Activated CD4-positive, alpha-beta T cell treated with anti-CD3 and anti-CD28 coated beads for 36 hours (primary cell): ENCODE measurements at places on chromosomes 1 and 21. TPM values are rescaled to one million over a fixed set of nuclear protein-coding genes. Genes with fewer than 3 reads are reported as not detected.

- no peak for DNase-seq
- H3K27me3 ChIP-seq, result no peaks in the 10 kb centered on the region
- H3K27ac ChIP-seq, result peak overlapping the region; percentile 4
- H3K4me3 ChIP-seq, result no peak overlapping the region
- no peaks in the 10 kb centered on the region for H3K4me1 ChIP-seq
Observed at GRCh38 chr21:31124010-31124409, 85.7 kb upstream of the KRTAP19-8 start.

DNA sequence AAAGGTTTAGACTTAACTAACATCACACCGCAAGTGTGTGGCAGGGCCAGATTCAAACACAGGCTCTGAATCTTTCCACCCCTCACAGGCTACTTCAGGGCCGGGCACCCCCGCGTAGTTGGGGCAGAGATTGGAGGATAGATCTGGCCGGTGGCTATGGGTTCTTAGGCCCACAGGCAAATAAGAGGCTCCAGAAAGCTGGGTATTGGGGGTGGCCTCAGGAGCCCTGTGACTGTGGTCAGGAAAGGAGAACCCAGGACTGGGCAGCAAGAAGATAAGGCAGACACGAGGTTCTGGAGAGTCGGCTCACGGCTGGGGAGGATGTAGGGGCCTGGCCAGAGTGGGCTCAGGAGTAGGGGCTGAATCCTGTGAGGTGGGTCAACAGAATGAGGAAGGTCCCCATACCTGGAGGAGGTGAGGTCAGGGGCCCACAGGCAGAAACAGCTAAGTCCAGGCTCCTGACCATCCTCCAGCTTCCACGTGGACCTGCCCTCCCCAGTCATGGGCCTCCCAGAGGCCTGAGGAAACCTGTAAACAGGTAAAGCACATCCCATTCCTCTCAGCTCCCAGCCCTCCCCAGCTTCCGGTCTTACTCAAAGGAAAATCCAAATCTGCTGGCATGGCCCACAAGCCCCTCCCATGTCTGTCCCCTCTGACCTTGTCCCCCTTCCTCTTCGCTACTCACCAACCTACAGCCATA lies 306.2 kb downstream of the MATN1 start:
- no peaks in the 10 kb centered on the region for H3K4me1 ChIP-seq
- DNase-seq, result no peak
- H3K27me3 ChIP-seq, result peaks cover 3% of the 10 kb centered on the region
- H3K4me3 ChIP-seq, result no peak overlapping the region

DNA sequence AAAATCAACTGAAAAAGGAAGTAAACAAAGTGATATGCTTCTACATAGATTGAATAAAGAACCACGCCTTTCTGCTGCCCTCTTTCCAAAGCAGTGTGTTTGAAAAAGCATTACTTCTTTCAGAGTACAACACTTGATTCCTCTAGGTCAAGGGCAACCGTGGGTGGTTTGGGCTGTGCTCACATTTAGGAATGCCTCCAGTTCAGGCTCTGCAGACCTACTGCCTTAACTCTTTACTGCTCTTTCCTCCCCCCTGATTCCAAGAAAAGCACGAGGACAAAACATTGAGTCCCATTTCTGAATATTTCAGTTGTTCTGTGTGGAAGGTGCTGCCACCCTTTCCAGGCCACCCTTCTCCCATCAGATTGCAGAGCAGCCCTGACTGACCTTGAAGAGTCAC lies 45.2 kb downstream of the ADAMTS1 start:
- H3K4me3 ChIP-seq, result no peak overlapping the region
- no peak overlapping the region for H3K27ac ChIP-seq
- DNase-seq, result no peak
- H3K4me1 ChIP-seq, result no peaks in the 10 kb centered on the region
- no peaks in the 10 kb centered on the region for H3K36me3 ChIP-seq
- H3K27me3 ChIP-seq, result peaks cover 6% of the 10 kb centered on the region

GRCh38 chr1:115437196-115437595 lies 99.1 kb upstream of the NGF start:
- H3K4me1 ChIP-seq, result no peaks in the 10 kb centered on the region
- DNase-seq, result no peak
- H3K36me3 ChIP-seq, result no peaks in the 10 kb centered on the region
- peaks cover 11% of the 10 kb centered on the region for H3K27me3 ChIP-seq

DNA sequence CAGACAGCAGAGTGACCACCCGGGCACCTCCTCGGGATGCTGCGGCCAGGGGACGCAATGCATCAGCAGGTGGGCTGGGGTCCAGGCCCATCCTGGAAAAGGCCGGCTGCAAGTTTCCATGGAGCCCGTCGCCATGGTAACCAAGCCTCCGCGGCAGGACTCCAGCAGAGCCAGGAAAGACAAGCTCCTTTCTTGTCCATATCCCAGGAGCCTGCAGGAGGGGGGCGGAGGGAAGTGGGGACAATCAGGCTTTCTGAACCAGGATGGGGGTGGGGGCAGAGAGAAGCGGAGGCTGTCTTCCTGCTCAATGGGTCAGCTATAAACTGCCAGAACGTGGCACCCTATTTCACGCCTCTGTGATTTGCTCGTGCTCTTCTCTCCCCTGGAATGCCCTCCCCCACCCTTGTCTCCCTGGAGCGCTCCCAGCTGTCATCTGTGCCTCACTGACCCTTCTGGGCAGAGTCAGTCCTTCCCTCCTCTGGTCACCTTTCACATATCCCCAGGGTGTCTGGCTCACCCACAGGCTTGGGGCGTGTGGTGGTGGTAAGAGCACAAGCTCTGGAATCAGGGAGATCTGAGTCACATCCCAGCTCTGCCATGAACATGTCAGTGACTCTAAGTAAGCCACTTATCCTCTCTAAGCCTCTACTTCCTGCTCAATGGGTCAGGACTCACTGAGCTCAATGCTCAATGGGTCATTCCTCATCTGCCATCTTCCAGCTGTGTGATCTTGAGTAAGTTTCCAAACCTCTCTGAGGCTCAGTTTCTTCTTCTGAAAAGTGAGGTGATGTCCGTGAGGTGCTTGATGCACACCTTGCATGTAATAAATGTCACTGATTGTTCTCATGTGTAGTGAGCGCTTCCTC lies 58.9 kb upstream of the LAPTM5 start:
- H3K27ac ChIP-seq, result no peak overlapping the region
- no peak overlapping the region for H3K4me3 ChIP-seq
- DNase-seq, result no peak
- H3K27me3 ChIP-seq, result peaks cover 32% of the 10 kb centered on the region

DNA sequence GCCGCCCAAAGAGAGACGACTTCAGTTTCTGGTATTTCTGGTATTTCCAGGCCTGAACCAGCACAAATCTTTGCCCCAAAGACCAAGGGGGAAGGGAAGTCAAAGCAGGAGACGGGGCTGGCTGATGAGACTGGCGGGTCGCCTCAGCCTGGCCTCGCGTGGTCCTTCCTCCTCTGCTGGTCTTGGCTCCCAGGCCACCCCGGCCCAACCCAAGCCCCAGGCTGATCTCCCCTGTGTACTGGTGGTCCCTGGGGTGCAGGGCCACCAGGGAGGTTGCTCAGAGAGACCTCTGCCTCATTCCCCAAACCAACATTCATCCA lies 19.9 kb downstream of the WNT4 start:
- H3K27me3 ChIP-seq, result no peaks in the 10 kb centered on the region
- H3K4me1 ChIP-seq, result peaks cover 7% of the 10 kb centered on the region
- H3K36me3 ChIP-seq, result peaks cover 3% of the 10 kb centered on the region
- H3K4me3 ChIP-seq, result no peak overlapping the region
- DNase-seq, result no peak

DNA sequence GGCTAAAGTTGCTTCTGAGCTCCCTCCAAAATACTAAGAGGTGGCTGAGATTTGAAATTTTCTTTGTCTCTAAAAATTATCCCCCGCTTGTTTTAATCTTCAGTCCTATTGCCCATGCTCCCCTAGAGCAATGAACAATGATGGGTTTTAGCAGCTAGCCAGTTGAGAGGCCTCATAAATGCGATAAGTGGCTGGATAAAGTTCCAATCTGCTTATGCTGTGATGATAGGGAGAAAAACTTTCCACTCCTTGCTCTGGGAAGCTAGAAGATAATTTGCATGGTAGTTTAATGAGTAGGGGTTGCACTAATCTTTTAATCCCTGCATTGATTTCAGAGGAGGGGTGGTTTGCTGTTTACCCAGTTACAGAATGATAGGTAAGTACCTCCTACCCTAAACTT lies 9.6 kb upstream of the PRPF3 start:
- no peak overlapping the region for H3K27ac ChIP-seq
- H3K27me3 ChIP-seq, result no peaks in the 10 kb centered on the region
- no peaks in the 10 kb centered on the region for H3K4me1 ChIP-seq

DNA sequence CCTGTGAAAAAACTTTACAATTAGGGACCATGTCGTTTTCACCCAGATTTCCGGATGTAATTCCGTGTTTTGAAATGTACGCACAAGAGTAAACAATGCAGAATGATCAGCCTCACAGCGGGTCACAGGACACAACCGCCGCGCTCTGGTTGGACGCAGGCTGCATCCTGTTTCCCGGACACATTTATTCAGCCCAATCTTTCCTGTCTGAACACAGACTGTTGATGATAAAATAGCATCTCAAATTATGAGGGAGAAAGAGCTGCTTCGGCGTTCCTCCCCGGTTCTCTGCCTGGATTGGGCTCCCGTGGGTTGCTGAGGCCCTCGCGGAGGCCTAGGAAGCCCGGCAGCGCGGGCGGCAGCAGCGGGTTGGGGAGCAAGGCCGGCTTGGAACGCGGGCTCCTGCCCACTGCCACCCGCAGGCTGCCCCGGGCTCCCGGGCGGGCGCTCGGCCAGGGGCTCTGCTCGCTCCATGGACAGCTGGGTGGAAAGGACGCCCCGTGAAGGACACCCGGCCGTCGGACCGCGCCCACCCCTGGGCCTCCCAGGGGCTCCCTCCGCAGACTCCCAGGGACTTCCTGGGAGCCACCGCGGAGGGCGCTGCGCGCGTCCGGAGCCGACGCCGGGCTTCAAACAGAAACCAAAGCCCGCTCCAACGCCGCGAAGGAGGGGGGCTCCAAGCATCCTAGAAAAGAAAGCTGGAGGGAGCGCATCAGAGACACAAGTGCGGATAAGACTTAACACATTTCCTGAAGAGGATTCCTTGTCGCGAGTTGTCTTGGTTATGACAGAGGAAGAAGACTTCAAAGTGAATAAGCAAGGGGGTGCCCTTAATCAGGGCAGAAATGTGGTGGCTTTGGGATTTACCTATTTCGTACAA lies 122.3 kb downstream of the ESRRG start:
- peak; percentile 6 for DNase-seq
- no peak overlapping the region for H3K4me3 ChIP-seq
- H3K4me1 ChIP-seq, result peaks cover 1% of the 10 kb centered on the region
- peaks cover 11% of the 10 kb centered on the region for H3K27me3 ChIP-seq
- no peaks in the 10 kb centered on the region for H3K36me3 ChIP-seq

GRCh38 chr1:209641832-209642172 lies 10.4 kb downstream of the LAMB3 start:
- H3K4me3 ChIP-seq, result no peak overlapping the region
- H3K4me1 ChIP-seq, result no peaks in the 10 kb centered on the region
- no peaks in the 10 kb centered on the region for H3K36me3 ChIP-seq
- no peak overlapping the region for H3K27ac ChIP-seq

Gene LRRN2
- 0.05 TPM for total RNA-seq

Gene GREM2
- 0.07 TPM for total RNA-seq

Gene CD101
- total RNA-seq, result 0.60 TPM

Gene SERPINC1
- not detected for total RNA-seq

Gene HMGCS2
- total RNA-seq, result not detected

Gene CIART
- 6.0 TPM for total RNA-seq

Gene FLG2
- total RNA-seq, result not detected

Gene NBL1
- 10.7 TPM for total RNA-seq
